CD4-positive, alpha-beta T cell (primary cell): ENCODE measurements at places on chromosomes 3 and 15.

- DNase-seq, result no peak
Measured at GRCh38 chr3:190001426-190001825, 119.3 kb downstream of the P3H2 start.

DNA sequence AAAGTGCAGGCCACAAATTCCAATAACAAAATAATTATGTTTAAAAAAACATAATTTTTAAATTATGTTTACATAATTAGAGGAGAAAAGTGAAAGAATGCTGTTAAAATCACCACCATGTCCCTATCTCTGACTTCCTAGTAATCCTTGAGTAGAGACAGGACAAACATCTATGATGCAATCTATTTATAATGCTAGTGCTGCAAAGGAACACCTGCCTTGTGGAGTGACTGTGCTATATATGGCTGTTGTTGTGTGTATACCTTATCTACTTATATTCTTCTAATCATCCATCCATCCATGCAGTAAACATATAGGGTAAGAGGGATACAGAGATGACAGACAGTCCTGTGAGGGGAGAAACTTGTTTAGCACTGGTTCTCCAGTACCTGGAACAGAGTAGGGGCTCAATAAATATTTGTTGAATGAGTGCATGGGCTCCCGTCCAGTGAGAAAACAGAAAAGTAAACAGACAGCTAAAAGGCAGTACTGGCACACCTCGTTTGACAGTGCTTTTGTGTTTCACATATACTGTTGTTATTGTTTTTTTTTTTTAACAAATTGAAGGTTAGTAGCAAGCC lies 229.3 kb upstream of the UBE2E1 start:
- DNase-seq, result no peak

DNA sequence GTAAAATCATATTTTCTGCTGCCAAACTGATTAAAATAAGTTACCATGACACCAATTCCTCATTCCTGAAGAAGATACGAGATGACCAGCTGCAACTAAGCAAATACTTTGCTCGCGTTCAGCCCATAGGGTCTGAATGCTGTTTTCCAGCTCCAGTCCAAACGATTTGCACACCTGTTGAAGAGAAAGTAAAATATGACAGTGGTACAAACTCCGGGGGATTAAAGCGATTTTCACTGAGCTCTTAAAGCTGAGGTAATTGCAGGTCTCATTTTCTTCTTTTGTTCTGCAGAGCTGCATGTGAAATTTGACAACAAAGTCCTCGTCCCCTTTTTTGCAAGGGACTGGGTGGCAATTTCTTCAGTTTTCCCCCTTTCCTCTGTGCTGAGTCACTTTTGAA lies 118.4 kb downstream of the NR2F2 start:
- no peak for DNase-seq

GRCh38 chr3:132205609-132206008 lies 111.6 kb upstream of the ACP3 start:
- no peak for DNase-seq

DNA sequence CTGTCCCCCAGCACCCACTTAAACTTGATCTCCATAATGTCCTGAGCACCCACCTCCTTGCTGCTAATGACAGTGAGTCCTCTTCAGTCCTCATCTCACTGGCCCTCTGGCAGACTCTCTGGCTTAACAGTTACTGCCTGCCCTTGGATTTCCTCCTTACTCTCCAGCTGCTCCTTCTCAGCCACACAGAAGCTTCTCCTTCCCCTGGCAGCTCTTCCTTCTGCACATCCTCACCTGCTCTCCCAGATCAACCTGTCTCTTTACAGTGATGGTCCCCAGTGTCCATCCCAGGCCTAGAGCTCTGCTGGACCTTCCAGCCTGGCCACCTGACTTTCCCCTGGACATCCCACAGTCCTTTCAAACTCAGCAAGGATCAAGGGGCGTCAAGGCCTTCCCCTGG lies 47.4 kb upstream of the SMAD3 start:
- DNase-seq, result no peak

- DNase-seq, result no peak
Measured at GRCh38 chr15:81992523-81992922, 53.3 kb downstream of the MEX3B start.

DNA sequence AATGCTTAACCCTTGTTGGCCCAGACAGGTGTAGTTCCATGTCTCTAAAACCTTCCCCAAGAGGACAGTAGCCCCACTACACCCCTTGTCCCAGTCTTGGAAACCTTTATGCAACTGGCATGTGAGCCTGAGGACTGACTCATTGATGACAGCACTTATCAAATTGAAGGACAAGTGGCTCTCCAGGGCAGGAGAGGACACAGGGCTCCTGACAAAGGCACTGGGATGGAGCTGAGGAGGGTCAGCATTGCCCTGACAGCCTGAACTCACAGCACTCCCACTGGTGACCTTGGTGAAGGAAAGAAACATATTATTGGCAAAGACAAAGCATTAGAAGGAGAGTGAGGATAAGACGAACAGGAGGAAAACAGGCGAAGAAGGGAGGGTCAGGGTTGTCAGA lies 139.9 kb downstream of the EPHB1 start:
- no peak for DNase-seq

- DNase-seq, result no peak
Measured at GRCh38 chr3:149545049-149545448, 70.6 kb downstream of the TM4SF4 start.
